ENCODE measurements at places on chromosomes 12 and 14.
A peak's percentile ranks its signal among the peaks of the same experiment; 100 is the strongest.

GRCh38 chr14:80465546-80466220 lies 254.4 kb upstream of the DIO2 start:
- ATAC-seq, result no peak

DNA sequence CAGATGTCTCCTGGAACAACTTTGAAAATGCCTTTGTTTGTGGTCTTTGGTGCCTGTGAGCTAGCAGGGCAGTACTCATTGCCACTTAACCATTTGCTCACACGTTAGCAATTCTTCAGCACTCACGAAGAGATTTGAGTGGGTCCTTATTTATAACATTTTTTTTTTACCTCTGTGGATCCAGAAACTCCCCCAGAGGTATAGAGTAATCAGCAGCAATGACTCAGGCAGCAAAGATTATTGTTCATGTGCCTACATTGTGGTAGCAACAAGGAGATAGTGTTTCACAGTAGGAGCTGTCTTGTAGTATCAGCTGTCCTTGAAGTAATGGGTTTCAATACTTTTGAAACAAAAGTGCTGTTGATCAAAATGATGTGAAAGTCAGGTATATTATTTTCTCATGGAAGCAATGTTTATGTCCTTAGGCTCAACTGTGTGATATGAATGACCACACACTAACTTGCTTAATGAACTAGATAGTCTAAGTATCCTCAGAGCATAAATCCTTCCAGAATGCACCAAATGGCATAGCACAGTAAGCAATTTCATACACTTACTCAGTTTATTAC lies 304.1 kb downstream of the EGLN3 start:
- ATAC-seq, result no peak

GRCh38 chr12:68189821-68190242 lies 30.3 kb upstream of the IFNG start:
- peak; percentile 92 for ATAC-seq

DNA sequence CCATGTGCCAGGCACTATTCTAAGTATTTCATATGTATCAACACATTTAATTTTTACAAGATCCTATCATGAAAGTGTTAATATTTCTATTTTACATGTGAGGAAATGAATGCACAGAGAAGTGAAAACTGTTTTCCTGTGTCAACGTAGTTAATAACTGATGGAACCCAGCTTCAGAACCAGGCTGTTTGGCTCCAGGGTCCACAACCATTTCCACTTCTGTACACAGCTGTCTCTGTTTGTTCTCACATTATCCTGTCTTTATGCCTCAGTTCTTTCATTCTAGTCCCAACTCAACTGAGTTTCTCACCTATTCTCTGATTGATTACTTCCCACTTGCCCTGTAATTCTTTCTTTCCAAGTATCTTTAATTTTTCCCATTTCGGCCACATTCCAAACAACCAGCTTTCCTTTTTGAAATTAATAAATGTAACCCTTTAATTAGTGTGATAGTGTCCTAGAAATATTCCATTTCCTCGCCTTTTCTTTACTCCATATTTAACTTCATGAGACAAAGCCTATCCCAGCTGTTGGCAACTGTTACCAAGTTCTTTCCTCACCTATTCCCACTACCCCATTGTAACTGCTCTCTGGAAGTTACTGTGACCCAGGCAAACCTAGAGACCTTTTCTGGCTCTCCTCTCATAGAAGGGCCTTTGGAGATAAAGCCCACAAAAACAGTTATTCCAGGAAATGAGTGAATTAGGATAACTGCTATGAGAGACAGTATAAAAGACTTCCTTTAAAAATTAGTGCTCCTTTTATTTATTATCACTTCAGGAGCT lies 218.7 kb downstream of the RASSF9 start:
- ATAC-seq, result no peak

GRCh38 chr12:124097701-124098100 lies 124.7 kb downstream of the ZNF664 start:
- ATAC-seq, result no peak

GRCh38 chr12:103751171-103751570 lies 89.9 kb downstream of the NT5DC3 start:
- ATAC-seq, result no peak

Data from activated CD4-positive, CD25-positive, alpha-beta regulatory T cell treated with anti-CD3 and anti-CD28 coated beads, Interleukin-2, amount 50 U/mL, for 24 hours (primary cell).